Activated CD4-positive, CD25-positive, alpha-beta regulatory T cell (primary cell): ENCODE measurements at places on chromosomes 12 and 14.

DNA sequence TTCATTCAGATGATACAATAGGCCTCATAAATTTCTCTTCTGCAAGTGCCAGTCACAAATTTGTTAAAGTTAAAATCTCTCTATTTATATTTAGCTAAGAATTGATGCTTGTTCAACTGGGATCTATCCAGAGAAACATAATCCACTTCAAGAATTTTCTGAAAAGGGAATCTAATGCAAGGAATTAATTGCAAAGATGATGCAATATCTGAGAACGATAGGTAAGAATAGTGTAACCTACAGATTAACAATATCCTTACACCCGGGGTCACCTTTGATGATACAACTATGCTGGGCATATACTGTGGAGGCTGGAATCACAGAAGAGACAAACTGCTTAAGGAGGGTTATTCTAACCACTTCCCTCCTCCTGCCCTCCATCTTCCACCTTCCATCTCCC is 295.1 kb downstream of the FOXG1 start:
- DNase-seq = no peak

GRCh38 chr14:88004506-88005036 is 364 bp upstream of the GPR65 start:
- no peak for DNase-seq

DNA sequence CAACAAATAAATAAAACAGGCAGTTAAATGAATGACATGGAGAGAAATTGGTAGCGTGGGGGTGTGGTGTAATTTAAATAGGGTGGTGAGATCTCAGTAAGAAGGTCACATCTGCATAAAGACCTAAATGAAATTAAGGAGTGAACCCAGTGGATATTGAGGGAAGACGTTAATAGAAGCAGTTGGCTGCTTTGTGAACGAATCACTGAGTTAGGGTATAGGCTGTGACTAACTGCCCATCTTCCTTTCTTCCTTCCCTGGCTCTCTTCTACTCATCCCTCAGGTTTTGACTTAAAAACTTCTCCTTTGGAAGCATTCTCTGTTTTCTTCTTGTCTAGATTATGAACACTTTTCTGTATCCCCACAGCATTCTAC is 64.7 kb downstream of the BTG1 start:
- DNase-seq = no peak

DNA sequence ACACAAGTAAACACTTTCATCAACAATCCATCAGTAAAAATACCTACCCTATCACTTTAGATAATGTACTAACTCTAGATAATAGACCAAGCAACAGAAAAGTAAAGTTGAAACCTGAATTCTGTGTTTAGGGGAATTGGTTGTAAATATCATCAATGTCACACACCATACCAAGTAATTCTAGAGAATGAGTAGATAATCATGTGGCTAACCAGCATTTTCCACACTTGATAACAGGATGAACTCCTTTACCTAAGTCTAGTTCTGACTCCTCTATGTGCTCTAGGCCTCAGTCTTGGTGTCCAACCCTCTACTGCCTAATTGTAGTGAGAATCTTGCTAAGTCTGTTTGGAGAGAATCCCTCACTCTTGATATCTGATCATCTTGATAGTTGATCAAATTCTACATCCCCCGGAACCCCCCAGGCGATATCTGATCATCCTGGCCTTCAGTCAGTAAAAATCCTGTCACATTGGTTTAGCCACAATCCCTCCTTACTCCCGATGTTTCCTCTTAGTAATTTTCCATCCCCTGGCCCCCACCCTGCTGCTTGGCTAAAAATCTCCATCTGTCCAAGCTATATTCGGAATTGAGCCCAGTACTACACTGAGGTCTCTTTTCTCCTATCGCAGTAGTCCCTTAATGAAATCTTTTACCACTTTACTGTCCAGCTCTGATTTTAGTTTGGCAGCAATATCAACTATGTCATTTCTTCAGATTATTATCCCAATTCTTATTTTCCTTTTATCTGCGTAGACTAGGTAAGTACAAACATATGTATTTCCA is 3.4 kb upstream of the SLCO1A2 start:
- no peak for DNase-seq

DNA sequence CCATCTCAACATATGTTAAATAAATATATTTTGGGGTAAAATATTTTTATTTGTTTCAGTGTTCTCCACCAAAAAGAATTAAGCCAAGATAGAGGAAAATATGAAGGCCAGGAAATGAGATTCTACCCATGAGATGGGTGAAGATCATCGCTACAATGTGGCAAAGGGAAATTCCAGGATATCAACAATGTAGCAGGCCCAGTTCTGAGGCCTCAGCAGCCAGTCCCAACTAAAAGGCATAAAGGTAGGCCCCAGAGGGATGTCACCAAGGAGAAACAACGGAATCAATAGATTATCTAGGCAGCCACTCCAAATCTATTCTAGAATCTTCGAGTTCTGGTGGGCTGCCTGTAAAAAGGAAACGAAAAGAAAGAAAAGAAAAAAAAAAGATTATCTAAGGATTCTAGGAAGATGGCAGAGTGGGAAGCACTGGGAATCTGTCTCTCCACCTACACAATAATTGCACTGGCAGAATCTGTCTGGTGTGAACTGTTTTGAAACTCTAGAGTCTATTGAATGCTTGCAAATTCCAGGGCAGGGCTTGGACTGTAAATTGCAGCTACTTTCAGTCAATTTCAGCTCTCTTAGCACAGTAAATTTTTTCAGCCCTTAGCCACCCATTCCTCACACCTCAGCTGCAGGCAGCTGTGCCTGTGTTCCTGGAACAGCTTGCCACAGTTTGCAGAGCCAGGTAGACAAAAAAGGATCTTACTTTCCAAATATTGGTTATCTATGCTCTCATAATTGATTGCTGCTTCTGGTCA is 33.1 kb upstream of the MMP19 start:
- no peak for DNase-seq

- no peak for DNase-seq
These were observed 21.9 kb upstream of the EEA1 start for GRCh38 chr12:92951006-92951405.
